ENCODE measurements at places on chromosomes 13 and 19.
A peak's percentile ranks its signal among the peaks of the same experiment; 100 is the strongest.

GRCh38 chr19:52716522-52716921 lies 18.3 kb downstream of the ZNF611 start:
- DNase-seq: no peak

DNA sequence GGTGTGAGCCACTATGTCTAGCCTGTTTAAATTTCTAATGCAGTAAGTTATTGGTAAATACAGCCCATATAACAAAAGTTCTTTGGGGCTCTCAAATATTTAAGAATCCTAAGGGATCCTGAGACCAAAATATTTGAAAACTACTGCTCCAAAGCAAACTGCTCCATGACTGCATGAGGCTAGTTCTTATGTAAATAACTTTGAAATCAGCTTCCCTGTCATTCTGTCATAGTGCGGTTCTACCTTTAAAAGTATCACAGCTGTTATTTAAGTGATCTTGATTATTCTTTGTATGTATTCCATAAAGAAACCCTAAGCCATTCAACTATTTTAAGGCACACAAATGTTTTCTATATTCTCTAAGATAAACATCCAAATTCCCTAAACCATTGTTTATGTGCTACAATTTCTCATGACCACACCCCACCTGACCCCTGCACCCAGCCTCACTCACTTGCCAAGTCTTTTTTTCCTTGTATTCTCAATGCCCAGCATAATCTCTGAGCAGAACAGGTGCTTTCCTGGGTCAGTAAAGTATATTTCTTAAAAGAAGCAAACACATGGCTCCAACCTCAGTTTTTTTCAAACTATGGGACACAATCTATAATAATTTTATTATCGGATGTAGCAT lies 146.6 kb downstream of the RNF17 start:
- DNase-seq: no peak

GRCh38 chr19:10744801-10745293 lies 27.0 kb downstream of the DNM2 start:
- DNase-seq: no peak

DNA sequence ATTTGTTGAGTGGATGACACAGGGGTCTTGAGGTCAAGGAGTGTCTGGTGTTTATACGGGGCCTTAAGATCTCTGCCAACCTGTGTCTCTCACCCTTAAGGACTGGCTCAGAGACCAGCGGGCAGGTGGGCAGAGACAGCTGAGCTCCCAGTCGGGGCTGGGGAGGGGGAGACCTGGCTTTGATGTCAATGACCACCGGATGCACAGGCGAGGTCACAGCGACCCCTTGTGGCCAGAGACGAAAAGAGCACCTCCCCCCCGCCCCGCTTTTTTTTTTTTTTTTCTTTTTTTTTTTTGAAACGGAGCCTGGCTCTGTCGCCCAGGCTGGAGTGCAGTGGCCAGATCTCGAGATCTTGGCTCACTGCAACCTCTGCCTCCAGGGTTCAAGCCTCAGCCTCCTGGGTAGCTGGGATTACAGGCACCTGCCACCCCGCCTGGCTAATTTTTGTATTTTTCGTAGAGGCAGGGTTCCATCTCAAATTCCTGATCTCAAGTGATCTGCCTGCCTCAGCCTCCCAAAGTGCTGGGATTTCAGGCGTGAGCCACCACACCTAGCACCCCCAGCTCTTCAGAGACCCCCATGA lies 12.1 kb upstream of the KLK14 start:
- DNase-seq: no peak

DNA sequence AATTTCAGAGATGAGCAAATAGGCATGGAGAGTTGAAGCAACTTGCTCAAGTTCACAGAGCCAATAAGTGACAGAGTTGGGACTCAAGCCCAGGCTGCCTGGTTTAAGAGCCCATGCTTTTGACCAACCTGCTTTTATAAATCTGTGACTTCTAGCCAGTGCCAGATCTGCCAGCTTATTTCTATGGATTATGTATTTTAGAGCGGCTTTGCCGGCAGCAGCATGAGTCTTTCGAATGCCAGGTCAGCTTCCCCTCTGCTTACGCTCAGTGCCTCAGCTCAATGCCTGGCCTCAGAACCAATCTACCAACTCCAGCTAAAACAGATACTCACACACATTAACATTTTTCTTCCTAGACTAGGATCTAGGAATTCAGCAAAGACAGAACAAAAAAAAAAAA lies 2.3 kb downstream of the SERPINE3 start:
- no peak for DNase-seq

DNA sequence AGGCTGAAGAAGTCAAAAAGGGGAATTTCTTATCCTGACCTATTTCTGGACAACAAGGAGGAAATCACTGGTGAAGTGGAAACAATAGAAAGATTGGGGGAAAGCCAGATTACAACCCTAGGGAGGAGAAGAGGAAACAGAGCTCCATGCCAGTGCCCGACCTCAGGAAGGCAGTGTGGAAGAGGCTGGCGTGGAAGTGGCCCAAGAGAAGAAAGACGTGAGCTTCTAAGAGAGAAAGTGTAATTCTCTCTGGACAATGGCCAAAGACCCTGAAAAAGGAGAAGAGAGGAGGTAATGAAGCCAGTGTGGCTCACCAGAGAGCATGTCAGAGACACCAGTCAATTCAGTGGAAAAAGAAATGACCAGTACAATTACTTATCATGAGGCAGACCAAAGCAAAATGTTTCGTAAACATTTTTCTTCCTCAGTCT lies 52.6 kb upstream of the URAD start:
- DNase-seq: no peak

- DNase-seq: no peak
These were observed 92.6 kb upstream of the PEG3 start for GRCh38 chr19:56933014-56933705.

- DNase-seq: no peak
These were observed 61.2 kb downstream of the RAB20 start for GRCh38 chr13:110500341-110500740.

DNA sequence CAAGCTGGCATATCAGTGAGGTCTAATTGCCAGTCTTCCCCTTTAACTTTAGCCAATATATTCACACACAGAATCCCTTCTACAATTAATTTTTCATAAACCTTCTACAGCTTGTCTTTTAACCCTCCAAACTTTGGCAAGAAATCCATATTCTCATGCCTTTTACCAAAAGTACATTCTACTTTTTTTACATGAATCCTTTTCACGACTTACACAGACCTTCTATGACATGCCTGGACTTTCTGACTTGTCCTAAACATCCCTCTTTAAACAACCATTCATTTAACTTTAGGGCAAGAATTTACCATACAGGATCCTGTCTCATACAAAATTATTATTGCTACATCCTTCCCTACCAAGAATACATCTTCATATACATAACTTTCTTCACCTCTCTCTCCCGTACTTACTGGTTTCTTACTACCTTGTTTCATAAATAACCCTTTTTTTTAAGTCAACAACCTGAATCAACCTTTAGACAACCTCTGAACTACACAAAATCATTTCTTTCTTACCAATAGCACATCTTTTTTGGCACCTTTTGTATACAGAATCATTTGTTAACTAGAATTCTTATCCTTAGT lies 23.5 kb downstream of the ZNF544 start:
- no peak for DNase-seq

DNA sequence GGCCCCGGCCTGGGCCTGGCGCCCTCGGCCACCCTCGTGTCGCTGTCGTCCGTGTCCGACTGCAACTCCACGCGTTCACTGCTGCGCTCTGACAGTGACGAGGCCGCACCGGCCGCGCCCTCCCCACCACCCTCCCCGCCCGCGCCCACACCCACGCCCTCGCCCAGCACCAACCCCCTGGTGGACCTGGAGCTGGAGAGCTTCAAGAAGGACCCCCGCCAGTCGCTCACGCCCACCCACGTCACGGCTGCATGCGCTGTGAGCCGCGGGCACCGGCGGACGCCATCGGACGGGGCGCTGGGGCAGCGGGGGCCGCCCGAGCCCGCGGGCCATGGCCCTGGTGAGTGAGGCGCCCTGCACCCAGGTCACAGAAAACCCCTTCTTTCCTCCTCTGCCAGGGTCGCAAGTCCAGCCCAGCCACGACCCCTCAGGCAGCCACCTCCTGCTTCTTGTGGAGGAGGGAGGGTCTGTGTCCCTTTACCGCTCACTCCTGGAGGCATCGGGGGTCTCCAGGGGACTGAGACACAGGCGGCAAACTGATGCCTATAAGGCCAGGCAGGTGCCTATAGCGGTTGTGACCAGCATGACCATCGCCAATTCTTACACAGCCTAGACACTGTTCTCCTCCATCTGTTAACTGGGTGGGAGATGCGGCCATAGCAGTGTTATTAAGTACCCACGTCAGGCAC lies 4.2 kb downstream of the TTC9B start:
- DNase-seq: no peak

DNA sequence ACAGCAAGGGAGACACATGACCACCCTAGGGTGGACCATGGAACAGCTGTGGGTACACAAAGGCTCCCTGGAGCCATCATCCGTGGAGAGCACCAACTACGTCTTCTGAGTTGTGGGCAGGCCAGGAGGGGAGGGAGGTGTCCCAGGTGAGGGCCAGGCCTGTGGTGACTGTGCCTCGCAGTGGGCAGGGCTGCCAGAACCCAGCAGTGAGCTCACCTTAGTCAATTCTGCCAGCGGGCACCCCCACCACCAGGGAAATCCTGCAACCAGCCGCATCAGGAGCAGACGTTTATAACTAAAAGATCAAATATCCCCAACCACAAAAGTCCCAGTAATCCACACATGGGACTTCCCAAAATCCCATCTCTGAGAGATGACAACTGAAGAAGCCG lies 19.6 kb downstream of the ELL start:
- no peak for DNase-seq

DNA sequence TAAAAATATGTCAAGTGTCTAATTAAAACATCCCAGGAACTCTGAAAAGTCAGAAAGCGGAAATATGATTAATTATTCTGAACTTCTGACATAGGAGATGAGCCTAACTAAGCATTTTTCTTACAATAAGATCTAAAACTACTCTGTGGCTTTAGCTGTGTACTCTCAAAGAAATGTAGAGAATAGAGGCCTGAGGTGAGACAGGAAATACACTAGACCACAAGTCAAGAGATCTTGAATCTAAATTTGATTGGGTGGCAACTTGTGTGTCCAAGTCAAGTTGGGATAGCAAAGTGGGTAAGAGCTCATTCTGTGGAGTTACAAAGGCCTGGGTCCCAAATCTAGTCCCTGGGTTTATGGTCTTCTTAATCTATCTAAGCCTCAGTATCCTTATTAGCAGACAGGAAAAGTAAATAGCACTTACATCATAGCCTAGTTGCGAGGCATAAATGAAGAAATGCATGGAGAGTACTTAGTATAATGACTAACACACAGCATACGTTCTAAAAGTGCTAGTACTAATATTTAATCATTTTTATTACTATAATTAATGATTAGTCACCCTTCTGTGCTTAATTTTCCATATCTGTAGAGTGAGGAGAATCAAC lies 9.4 kb upstream of the LRRC63 start:
- no peak for DNase-seq

- DNase-seq: peak; percentile 50
These were observed 437.5 kb downstream of the FOXO1 start for GRCh38 chr13:40228990-40229389.

- no peak for DNase-seq
These were observed 79.3 kb downstream of the PTPRS start for GRCh38 chr19:5261156-5261890.

DNA sequence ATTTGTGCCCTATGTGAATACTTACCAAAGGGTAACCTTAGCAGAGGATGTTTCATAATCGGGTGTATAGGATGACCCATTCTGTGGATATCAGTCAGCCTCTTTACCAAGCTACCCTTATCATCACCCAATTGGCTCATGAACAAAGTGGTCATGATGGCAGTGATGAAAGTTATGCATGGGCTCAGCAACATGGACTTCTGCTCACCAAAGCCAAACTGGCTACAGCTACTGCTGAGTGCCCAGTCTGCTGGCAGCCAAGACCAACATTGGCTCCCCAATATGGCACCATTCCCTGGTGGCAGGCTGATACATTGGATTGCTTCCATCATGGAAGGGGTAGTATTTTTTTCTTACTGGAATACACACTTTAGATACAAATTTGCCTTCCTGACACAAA lies 5.7 kb upstream of the ZNF461 start:
- DNase-seq: no peak

DNA sequence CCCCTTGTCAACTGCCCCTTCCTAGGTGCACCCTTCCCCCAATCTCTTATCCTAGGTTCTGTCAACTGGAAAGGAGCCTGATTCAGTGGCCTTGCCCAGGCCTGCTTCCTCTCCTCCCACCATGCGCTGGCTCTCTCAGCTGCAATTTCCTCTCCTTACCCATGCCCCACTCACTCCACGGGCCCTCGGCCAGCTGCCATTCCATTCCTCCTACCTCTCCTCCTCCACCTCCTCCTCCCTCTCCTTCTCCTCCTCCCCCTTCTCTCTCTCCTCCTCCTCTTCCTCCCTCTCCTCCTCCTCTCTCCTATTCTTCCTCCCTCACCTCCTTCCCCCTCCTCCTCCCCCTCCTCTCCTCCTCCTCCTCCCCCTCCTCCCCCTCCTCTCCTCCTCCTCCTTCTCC lies 9.6 kb upstream of the TIMM44 start:
- DNase-seq: no peak

DNA sequence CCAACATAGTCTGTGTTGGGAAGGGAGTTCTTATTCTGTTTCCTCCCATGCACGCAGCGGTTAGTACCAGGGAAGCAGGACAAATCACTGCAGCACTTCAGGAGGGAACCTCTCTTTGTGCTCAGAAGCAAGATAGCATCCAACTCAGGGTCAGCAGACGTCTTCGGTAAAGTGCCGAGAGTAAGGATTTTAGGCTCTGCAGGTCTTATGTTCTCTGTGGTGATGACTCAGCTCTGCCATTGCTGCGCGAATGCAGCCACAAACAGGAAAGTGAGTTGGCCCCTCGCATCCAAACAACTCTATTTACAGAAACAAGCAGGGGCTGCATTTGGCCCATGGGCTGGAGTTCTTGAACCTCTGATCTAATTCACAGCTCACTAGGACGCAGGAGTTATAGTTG lies 122.1 kb upstream of the SPATA13 start:
- DNase-seq: no peak

GRCh38 chr19:48319647-48320541 lies 5.5 kb upstream of the EMP3 start:
- peak; percentile 45 for DNase-seq

GRCh38 chr13:74845806-74846205 lies 636.2 kb downstream of the TBC1D4 start:
- no peak for DNase-seq

DNA sequence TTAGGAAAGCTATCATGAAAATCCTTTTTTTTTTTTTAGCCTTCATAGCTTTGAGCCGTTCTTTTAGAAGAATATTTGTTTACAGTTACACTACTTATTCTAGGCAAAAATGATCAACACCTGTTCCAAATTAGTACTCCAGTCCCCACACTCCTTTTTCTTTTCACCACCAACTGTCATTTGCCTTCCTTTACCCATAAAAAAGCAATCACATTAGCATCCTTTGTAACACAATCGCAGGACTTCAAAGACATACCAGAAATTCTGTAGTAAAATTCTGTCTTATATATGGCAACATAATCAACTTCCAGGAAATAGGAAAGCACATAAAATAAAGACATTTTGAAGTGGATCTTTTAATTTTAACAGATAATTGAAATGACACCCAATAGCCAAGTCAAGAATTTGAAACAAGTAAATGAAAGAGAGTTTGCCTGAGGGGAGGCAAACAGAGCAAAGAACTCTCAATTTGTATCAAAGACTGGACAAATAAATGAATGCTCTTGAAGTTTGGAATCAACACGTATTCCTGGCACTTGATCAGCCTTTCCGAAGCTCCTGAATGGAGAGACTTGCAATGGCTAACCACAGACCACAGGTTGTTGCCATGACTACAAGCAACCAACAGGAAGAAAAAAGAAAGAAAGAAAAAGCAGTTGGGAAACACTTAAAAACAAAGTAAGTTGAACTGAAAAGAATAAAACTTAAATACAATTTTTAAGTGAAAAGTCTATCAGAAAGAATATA lies 206.8 kb downstream of the PCDH9 start:
- DNase-seq: peak; percentile 59
